Left renal cortex interstitium (tissue), 4 donors: ENCODE measurements at places on chromosomes 5 and 9. TPM values are rescaled to one million over a fixed set of nuclear protein-coding genes. Genes with fewer than 3 reads are reported as not detected.

DND1 gene
- not detected for polyA plus RNA-seq

CDH9 gene
- 8.7 TPM for polyA plus RNA-seq

CLIC3 gene
- polyA plus RNA-seq = 0.49 TPM

DNA sequence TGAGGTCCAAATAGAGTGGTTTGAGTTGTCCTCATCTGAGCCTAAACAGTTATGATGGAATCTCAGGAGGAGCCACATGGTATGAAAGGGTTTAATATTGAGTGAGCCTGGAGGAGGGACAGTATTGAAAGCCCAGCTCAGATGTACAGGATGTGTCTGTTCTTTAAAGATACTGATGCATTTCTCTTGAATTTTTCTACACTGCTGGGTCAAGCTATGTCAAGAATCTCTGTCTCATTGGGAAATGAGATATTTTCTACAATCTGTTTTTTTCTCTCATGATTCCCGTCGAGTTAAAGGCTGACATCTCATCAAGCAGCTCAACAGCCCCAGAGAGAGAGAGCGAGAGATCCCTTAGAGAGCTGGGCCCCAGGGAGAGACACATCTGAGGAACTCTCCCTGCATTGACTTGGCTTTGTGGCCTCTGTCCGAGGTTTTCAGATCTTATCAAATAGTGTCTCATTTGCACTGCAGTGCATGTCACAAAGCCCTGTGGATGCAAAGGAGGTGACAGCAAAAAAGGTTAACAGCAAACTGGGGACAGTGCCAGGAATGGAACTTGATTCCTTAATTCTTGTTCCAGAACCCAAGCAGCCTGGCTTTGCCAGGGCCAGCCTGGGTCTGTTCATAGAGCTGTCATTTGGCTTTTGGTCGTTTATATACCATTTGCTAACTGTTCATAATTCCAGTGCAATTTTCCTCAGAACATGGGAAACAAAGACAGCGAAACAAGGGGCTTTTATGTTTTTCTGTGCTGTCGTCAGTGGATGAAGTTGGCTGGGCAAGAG is 19.0 kb upstream of the ACTBL2 start:
- no peak for DNase-seq

DNA sequence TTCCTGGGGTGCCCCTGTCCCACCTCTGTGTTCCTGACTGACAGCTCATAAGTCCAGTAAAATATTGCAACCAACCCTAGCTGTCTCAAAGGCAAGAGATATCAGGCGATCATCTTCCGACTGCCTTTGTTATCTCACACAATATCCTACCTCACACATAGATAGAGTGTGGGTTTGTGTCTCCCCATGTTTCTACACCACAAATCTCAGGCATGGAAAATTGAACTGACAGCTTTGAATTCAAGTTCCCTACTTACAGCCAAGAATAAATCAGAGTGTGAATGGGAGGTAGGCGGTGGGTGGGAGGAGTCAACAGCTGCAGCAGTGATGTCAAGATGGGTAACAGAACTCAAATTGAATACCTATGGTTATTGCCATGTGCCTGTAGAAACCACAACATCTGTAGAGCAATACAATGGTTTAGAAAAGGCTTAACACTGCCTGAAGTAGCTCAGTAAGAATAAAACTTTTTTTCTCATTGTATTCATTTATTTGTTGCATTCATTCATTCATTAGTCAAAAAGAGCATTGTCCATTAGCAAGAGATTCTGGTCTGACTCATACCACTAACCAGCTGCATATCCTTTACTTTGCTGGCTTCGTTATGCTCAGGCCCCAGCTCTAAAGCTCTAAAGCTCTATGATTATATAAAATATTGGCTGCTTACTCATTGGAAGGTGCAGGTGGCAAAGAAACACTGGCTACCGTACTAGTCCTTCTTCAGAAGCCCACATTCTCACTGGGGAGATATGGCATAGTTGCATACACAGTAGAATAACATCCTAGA is 108.2 kb upstream of the DMAC1 start:
- no peak for DNase-seq
